ENCODE measurements at places on chromosomes 11 and 22.

DNA sequence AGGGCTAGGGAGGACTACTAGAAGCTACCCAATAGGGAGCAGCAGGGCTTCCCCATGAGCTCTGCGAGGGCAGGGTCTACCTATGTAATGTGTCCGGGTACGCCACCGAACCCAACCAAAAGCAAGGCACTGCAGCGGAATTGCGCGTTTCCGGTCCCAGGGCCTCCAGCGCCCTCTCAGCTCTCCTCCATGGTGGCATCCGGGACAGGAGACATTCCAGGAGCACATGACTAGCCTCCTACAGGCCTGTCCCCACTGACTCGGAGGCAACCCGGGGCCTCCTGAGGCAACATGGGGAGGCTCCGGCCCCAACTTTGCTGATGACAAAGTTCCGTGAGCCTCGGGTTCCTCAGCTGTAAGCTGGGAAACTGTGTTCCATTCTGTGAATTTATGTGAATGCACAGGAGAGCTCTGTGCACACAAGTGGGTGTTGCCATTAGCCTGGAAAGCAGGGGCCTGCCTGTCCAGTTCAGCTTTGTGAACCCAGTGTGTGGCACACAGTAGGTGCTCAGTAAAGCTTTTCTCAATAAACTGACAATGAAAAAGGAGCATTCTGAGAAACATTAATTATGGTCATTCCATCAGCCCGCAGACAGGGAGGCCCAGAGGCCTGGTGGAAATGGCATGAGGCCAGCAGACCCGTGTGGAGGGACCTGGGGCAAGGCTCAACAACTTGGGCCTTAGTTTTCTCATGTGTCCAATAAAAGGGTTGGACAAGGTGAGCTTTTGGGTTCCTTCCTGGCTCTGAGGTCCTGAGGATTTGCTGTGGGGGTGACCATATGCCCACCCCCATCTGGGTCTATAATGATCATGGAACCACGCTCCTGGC is 50.3 kb downstream of the CHRDL2 start:
- no peak for DNase-seq

GRCh38 chr11:9574622-9575259 is 1.3 kb downstream of the WEE1 start:
- DNase-seq: peak; percentile 22

DNA sequence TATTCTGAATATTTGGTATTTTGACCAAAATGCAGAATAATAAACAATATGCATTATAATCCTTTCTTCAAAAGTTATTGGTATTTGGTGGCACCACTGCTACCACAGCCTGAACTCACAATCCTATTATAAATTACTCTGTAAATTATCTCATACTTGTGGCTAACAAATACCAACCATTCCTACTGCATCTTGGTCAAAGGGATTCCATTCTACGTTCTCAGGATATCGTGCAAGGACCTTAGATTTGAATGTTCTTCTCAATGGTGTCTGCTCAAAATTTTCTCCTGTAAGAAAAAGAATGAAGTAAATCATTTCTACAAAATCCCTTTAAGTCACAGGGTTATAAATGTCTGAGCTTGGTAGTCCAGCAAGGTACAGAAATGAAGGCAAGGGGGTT is 58.7 kb downstream of the DENND5A start:
- DNase-seq: peak; percentile 58

- no peak for DNase-seq
Measured at GRCh38 chr11:117671370-117671769, 125.6 kb downstream of the DSCAML1 start.

- DNase-seq: no peak
Measured at GRCh38 chr11:34300026-34300925, 57.5 kb downstream of the ABTB2 start.

GRCh38 chr11:46200537-46201281 is 76.8 kb upstream of the CREB3L1 start:
- no peak for DNase-seq

All from brain microvascular endothelial cell (primary cell).